ENCODE measurements at places on chromosomes 12 and 14.

- no peak for DNase-seq
These were observed 1954.6 kb upstream of the FLRT2 start for GRCh38 chr14:83575301-83575700.

DNA sequence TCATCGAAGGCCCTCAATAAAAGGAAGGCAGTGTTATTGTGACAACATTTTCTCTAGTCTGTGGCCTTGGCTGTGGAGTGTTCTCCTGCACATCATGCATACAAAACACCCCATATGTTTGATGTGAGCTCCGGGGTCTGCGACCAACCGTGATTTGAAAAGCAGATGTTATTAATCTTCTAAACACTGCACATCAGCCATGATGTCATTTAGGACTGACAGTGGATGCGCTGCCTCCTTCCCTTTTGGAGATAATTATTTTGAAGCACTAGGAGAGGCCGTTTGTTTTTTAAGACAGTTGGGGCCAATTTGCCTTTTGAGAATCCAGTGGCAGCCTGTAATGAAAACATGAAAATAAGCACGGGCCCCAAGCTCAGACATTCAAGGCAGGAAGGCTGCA is 1041.6 kb downstream of the BCL11B start:
- DNase-seq: no peak

GRCh38 chr14:51180577-51180976 is 59.5 kb upstream of the TMX1 start:
- no peak for DNase-seq

DNA sequence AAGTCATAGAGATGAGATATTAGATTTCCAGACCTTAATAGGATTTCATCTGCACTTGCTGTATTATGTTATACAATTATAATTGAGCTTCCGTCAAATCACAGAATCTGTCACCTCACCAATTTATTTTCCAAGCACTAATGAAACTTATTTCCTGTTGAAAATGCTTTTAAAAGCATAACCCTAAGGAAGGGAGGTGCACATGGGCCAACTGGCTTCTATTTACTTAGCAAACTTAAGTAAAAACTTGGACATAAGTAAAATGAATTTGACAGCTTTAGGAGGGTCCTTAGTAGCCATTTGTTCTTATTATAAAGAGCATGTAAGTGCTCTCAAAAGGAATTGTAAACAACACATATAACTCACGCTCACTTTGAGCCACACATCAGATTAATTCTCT is 462.2 kb upstream of the TMPO start:
- no peak for DNase-seq
